Choroid plexus epithelial cell (primary cell): ENCODE measurements at places on chromosomes 16 and 17.

GRCh38 chr16:85201574-85201973 is 89.3 kb upstream of the CIBAR2 start:
- no peak for DNase-seq

- DNase-seq: no peak
Measured at GRCh38 chr17:31564291-31564690, 172.8 kb downstream of the RAB11FIP4 start.

DNA sequence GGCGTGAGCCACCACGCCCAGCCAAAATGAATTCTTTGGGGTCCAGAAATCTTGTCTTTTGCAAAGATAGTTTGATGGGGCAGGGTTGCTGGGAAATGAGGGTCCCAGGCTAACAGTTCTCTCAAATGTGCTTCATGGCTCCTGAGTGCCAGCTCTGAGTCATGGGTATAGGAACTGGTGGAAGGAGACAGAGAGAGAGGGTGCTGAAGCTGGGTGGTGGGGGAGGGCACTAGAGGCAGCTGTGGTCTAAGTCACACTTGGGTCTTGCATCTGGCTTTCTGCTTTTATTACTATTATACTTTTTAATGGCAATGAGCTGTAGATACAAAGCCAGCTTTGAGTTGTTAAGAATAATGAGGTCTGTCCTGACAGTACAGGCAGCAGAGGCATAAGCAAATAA is 54.6 kb downstream of the PRKCA start:
- DNase-seq: no peak

DNA sequence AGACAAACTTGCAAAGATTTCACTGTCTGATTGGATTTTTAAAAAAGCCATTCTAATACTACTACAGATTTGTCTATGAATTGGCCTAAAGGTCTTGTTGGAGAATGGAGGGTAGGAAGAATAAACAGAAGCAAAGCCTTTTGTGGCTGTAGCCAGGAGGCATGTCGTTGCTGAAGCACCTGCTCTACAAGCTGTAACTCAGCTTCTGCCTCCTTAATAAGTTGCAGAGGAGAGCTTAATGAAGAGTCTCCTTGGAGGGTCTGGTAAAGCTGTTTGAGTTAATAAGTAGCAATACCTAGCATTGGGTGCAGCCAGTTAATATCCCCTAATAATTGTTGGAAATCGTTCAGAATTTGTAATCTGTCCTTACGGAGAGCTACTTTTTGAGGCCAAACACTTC is 10.0 kb upstream of the ZNF689 start:
- DNase-seq: no peak

GRCh38 chr17:79306424-79307318 is 232.0 kb downstream of the ENGASE start:
- DNase-seq: no peak

GRCh38 chr16:67667453-67667816 is 821 bp downstream of the C16orf86 start:
- no peak for DNase-seq

DNA sequence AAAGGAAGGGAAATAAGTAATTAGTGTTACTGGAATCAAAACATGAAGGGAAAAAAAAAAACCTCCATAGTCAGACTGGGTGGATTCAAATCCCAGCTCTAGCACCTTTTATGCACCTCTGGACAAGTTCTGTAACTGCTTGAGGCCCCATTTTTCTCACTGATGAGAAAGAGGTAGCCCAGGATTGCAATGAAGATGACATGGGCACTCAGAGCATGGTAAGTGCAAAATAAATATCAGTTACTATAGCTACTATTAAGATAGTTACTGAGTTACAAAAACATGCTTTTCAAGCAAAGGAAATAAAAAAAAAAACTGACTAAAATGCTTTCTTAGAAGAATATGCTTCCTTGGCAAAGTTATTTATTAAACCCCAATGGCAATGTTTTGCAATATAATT is 58.8 kb downstream of the CEP95 start:
- DNase-seq: no peak

DNA sequence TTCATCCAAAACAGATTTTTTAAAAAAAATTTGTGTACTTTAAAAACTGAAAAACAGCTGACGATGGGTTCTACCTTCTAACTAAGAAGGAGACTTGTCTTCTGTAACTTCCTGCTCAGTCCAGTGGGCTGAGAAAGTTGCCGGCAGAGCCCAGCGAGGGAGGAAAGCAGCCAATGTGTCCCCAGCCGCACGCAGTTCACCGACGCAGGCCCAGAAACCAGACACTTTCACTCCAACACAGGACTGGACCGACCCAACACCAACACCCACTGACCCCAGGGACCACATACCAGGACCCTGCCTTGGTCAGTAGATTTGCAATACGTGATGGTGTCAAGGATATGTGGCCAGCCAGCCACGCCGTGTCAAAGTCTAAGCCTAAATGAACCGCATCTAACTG is 25.6 kb downstream of the TRAP1 start:
- DNase-seq: no peak

GRCh38 chr17:82380860-82381702 is 9.5 kb downstream of the UTS2R start:
- no peak for DNase-seq

- DNase-seq: no peak
Measured at GRCh38 chr16:85215478-85216118, 103.3 kb upstream of the CIBAR2 start.

DNA sequence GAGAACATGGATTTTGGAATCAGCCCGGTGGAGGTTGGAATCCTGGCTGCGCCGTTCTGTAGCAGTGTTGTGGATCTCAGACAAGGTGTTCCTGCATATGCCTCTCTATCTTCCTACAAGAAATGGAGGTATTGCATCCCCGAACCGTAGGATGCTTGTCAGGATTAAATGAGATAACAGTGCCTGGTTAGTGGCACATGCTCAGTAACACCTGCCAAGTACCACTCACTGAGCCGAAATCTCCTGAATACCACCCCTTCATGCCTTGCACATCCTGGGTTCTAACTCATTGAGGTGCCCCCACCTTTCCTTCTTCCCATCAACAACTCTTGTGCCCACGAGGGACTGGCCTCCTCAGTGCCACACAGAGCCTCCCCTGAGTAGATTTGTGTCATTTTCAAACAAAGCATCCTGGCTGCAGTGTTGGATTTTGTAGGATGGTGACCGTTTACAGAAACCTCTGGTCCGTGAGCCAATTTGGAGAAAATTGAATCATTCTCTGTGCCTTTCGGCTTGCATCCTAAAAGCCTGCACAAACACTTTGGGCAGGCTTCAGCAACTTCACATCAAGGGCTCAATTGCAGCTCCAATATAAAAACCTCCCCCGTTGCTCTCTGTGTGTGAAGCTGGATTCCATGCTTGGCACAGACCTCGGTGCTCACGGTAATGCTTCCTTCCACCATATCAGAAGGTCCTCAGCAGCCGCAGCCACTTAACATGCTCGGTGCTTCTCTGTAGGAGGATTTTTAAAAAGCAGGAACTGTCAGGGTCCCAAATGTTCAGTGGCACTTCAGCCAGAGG is 84.2 kb downstream of the WWOX start:
- peak; percentile 8 for DNase-seq

- DNase-seq: peak; percentile 91
Measured at GRCh38 chr16:64892835-64893785, 228.8 kb downstream of the CDH11 start.

DNA sequence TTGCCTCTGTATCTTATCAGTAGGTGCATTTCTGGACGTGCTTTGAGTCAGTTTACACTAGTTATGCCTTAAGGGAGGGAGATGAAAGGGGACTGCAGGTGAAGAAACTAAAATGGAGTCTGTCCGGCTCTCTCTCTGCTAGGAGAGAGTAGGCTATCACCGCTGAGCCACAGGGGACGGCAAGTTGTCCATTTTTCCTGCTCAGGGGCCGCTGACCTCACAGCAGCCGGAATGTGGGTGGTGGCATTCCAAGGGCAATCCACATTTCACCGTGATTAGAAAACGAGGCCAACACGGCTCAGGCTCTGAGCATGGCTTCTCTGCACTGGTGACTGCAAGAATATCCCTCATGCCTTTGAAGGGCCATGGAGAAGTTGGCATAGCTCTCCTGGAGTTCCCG is 19.0 kb upstream of the KLHDC4 start:
- no peak for DNase-seq

GRCh38 chr17:38606646-38607611 is 1.2 kb upstream of the SRCIN1 start:
- DNase-seq: no peak

- peak; percentile 78 for DNase-seq
Measured at GRCh38 chr16:57519796-57520360, 16.5 kb downstream of the CCDC102A start.

DNA sequence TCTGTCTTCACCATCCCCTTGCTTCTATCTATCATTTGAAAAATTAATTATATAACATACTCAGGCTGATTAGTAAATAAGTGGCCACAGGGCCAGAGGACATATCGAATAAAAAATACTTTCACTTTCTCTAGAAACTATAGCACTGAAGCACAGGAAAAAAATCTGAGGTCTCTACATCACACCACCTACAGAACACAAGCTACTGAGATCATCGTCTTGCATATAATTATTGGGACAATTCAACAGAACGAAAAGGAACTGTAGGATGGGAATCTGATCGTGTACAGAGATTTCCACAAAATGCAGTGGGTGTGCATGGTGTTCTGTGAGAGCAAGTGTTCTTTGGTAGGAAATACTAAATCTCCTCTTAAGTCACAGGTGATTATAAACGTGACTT is 289.6 kb upstream of the ERCC4 start:
- no peak for DNase-seq

- DNase-seq: no peak
Measured at GRCh38 chr17:79136596-79136995, 62.0 kb downstream of the ENGASE start.

- DNase-seq: no peak
Measured at GRCh38 chr16:10577305-10578202, 2.8 kb downstream of the EMP2 start.

DNA sequence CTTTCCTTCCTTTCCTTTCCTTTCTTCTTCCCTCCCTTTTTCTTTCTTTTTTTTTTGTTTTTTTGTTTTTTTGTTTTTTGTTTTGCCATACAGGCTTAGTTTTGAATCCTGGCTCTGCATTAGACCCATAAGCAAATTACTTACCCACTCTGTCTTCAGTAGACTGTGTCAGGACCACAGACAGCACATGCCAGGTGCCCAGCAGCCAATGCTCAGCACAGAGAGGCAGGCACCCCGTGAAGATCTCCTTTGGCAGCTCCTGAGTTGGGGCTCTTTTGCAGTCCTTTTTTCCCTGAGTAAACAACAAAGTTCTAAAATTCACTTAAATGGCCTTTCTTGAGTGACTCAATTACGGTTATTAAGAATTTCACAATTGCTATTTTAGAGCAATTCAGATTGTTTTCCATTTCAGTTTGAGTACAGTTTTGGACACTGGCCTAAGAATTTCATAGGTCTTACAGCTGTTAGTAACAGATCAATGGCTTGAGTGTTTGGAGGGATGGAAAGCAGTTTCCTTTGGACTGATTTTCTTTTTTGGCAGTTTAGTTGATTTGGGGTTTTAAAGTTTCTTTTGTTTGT is 26.2 kb upstream of the SLC5A11 start:
- DNase-seq: peak; percentile 35

DNA sequence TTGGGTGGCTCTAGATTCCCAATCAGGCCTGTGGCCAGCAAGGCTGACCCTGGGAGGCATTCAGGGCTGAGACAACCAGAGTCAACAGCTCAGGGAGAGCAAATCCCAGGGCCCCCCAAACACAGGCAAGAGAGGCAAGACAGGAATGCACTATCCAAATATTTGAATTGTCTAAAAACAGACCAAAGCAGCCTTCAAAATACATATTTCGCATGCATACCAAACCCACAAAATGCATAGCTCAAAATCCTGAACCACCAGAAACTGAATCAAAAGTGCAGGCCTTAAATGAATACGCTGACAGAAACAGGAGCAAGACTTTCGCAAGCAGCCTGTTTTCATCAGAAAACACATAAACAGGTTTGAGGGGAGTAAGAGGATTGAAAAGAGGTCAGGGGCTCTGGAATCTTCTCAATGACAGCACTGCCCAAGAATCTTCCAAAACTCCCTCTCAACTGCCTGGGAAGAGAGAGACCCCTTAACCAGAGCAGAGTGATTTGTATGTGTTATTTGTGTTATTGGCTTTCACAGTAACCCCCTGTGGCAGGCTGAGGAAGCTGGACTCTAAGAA is 213.6 kb upstream of the CDH5 start:
- peak; percentile 97 for DNase-seq

DNA sequence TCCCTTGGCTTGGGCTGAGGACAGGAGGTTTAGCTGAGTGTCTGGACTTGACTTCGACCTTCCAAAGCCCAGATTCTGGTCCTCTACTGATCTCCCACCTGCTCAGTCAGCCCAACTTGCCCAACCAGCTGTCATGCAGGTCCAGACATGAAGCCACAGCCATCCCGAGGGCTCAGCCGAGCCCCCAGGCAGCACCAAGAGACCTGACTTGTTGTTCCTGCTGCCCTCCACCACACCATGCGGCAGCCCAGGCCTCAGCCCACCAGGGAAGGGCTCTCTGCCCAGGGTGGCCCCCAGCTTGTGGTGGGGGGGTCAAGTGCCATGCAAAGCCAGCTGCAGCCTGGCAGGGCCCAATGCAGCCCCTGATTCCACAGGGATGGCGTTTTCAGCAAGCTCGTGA is 17.2 kb upstream of the CACNG4 start:
- no peak for DNase-seq

- DNase-seq: peak; percentile 24
Measured at GRCh38 chr16:71383054-71383773, 24.7 kb downstream of the CALB2 start.

- no peak for DNase-seq
Measured at GRCh38 chr17:10927712-10928111, 89.8 kb upstream of the PIRT start.

GRCh38 chr17:2965621-2966595 is 97.5 kb downstream of the OR1D5 start:
- DNase-seq: peak; percentile 42

- DNase-seq: peak; percentile 44
Measured at GRCh38 chr16:54285414-54286089, 1.0 kb downstream of the IRX3 start.

GRCh38 chr17:77706938-77707337 is 251.6 kb upstream of the TNRC6C start:
- no peak for DNase-seq

DNA sequence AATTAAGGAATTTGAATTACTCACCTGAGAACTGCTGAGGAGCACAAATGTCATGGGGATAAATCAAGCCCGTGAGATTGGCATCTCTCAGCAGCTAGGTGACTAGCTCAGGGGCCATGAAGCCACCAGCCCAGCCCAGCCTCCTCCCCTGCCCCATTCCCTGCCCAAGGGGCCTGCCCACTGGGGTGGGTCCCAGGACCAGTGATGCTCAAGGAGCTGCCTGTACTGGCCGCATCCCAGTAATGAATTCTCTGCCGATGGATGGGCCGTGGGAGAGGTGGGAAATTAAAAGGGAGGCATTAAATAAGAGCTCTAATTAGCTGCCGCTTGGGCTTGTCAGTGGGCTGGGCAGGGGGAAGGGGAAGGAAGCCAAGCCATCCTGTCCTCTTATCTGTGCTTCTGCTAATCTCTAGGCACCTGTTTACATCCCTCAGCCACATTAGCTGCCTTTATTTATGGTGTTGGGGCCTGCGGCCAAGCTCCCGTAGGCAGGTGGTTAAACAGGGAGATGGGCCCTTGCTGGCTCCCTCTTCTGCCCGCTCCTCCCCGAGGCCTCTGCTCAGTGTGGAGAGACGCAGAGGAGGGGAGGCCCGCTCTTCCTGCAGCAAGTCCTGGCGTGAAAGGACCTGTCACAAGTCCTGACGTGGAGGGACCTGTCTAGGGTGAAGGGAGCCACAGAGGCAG is 48.8 kb downstream of the PIPOX start:
- no peak for DNase-seq

GRCh38 chr16:26742040-26742439 is 324.7 kb upstream of the C16orf82 start:
- DNase-seq: no peak
